ENCODE measurements at places on chromosomes 4 and X.

DNA sequence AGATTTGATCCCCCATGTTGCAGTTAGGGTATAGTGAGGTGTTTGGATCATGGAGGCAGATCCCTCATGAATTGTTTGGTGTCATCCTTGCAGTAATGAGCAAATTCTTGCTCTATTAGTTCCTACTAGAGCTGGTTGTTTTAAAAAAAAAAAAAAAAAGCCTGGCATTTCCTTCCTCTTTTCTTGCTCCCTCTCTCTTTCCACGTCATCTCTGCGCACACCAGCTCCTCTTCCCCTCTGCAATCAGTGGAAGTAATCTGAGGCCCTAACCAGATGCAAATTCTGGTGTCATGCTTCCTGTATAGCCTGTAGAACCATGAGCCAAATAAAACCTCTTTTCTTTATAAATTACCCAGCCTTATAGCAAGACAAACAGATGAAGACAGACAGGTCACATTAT, 24.5 kb downstream of the WDR17 start:
- no peak for DNase-seq

DNA sequence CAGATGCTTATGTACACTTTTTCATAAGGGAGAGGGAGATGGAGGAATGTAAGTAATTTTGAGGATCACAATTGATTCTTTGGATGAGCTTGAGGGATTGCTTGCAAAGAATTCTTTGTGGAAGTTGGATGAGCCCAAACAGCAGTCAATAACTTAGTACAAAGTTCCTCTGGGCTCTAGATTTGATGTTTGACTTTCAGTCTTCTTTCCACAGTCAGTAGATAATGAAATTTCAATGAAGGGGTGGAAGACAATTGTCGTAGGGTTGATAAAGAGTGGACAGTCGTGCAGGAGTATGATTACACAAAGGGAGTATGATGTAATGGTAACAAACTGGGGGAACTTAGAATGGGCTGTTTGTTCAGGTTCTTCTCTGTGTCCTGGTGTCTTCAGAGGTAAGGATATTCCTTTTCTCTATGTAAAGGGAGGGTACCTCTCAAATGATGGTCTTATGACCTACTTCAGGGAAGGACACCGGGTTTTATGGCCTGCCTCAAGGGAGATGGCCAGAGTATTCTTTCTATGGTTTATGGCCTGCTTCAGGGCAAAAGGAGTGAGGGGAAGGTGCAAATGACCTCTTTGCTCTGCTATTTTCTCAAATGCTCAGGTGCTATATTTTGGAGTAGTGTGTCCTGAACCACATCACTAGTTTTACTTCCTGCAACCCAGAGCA, 1.7 kb upstream of the ABRAXAS1 start:
- no peak for DNase-seq

GRCh38 chr4:137531986-137532868, at the start of gene PCDH18:
PCDH18 (minus strand) TSS chr4:137532494; CDS start chr4:137532088, 406 bp downstream.
- peak; percentile 15 for DNase-seq

GRCh38 chr4:98300706-98301105, 39.5 kb downstream of the RAP1GDS1 start:
- no peak for DNase-seq

DNA sequence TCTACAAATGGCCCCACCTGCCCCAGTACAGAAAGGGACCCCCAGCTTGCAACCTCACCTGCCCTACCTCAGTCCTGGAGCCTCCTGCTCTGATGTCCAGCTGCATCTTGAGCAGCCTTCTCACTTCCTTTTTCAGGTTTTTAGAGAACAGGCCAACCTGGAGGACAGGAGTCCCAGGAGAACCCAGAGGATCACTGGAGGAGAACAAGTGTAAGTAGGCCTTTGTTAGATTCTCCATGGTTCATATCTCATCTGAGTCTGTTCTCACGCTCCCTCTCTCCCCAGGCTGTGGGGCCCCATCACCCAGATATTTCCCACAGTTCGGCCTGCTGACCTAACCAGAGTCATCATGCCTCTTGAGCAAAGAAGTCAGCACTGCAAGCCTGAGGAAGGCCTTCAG, 3.6 kb downstream of the MAGEA11 start:
- no peak for DNase-seq

DNA sequence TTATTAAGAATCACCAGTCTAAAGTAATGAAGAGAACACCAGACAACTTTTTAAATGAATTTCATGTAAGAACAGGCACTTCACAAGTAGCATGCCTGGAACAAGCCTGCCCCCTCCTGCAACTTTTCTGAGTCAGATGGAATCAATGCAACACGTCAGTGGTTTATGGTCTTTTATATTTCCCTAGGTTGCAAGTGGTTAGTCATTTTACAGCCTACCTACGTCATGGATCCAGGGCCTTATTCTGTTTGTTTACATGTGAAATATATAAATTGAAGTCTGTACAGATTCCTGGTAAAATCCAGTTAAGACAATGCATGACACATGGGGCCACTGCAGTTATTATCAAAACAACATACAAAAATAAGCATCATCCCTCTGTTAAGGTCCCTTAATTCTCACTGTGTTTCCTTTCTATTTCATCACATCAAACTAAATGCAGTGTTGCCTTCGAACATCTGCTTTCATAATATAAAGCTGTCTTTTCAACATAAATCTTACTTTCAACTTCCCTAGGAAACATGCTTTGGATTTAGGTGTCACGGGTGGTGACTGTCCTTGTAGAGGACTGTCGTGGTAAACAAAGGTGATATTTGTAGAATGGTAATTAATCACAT, 309.3 kb downstream of the FRMPD4 start:
- no peak for DNase-seq

Data from CD4-positive, alpha-beta T cell treated with Interleukin-4 for 4 hours (primary cell).